ENCODE measurements at places on chromosomes 5 and 9.

GRCh38 chr9:110143485-110143884 lies 64.5 kb downstream of the C9orf152 start:
- no peak for DNase-seq

DNA sequence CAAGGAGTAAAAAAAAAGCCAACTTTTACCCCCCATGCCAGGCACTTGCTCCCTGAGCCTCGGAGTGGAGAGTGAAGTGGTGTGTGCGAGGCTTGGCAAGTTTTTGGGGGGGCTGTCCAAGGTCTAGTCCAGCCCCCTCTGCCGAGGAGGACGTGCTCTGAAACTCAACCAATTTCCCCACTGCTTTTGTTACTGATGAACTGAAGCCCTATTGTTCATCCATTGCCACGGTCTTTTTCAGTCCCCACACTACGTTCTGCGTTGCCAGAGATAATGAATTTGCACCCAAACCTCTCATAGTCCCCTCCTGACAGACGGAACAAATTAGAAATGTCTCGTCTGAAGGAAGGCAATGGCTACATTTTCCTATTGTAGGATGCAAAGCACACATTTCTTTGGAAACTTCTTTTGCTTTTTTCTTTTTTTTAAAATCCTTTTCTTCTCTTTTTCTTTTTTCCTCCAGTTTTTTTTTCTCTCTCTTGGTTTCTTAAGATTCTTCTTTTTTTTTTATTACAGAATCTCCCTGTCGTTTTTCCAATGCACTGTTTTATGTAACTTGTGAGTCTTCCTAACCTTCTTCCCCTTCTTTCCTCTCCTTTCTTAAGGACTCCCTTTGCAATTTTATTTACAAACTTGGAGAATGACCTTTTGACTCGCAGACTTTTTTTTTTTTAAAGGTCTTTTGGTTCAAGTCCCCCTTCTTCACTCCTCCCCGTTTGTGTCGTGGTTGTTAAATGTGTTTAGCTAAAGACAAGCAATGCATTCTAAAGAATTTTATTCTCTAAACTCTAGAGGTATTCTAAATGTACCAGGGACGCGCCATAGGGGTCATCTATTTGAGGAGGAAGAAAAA lies 209.5 kb downstream of the MEF2C start:
- no peak for DNase-seq

- DNase-seq = no peak
These were observed 10.5 kb upstream of the GDNF start for GRCh38 chr5:37850226-37850865.

DNA sequence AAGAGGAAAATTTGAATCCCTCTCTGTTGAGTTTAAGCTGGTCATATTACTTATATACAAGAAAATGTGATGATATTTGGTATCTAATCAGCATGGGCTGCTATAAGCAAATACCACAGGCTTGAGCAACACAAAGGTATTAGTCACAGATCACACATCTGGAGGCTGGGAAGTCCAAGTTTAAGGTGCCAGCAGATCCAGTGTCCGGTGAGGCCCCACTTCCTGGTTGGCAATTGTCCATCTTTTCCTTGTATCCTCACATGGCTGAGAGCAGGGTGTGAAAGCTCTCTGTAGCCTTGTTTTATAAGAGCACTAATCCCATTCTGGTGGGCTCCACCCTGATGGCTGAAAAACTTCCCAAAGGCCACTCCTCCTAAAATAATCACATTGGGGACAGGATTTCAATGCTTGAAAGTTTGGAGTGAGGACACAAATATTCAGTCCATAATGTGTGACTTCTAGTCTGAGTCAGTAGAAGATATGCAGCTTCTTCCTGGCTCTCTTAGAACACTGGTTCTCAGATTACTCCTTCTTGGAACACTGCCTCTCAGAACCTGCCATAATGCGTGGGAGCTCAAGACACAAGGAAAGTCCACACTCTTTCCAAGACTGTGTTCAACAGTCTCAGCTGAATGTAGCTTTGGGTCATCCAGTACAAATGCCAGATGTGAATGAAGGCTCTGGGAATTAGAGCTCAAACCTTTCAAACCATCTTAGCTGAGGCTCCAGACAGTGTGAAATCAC lies 124.1 kb downstream of the PRDM9 start:
- no peak for DNase-seq

GRCh38 chr9:34518110-34518616 lies 4.6 kb downstream of the ENHO start:
- DNase-seq = no peak

- DNase-seq = no peak
These were observed 752.9 kb downstream of the CDH18 start for GRCh38 chr5:19235101-19235584.

GRCh38 chr9:78620303-78620702 lies 323.4 kb downstream of the PSAT1 start:
- no peak for DNase-seq

GRCh38 chr9:127905788-127906191 lies 6.4 kb upstream of the ST6GALNAC6 start:
- peak; percentile 76 for DNase-seq

GRCh38 chr5:67104859-67105258 lies 91.7 kb downstream of the CD180 start:
- no peak for DNase-seq

GRCh38 chr5:135832941-135833920 lies 1.2 kb upstream of the SLC25A48 start:
- DNase-seq = no peak

- DNase-seq = peak; percentile 2
These were observed 213.1 kb upstream of the ACO1 start for GRCh38 chr9:32171339-32171738.

DNA sequence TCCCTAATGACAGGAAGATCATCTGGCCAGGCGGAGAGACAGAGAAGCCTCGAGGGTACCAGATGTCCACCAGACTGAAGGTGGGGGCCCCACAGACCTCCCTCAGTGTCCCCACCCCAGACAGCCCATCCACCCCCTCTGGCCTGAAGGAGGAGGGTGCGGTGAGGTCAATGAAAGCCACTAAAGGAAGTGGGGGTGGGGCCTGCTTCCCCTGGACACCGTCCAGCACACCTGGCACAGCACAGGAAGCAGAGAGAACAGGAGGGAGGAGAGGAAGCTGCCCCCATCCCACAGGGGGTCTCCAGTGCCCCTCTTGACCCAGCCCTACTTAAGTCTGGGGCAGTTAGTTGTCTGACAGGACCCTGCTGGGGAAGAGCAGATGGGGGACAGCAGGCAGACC lies 11.2 kb downstream of the LRRC26 start:
- DNase-seq = no peak

GRCh38 chr5:35815089-35815936 lies 41.4 kb upstream of the IL7R start:
- no peak for DNase-seq

All from left lung (tissue), 14 donors.